Left ventricle myocardium inferior (tissue), 1 donor: ENCODE measurements at places on chromosomes 2 and 18. TPM values are rescaled to one million over a fixed set of nuclear protein-coding genes. Genes with fewer than 3 reads are reported as not detected.

The NTSR2 gene
- not detected for total RNA-seq

The CRYBA2 gene
- total RNA-seq: not detected

The ZAP70 gene
- 0.55 TPM for total RNA-seq

The AQP12A gene
- not detected for total RNA-seq

The MERTK gene
- 4.7 TPM for total RNA-seq

The SCN2A gene
- 0.08 TPM for total RNA-seq

The MGAT4A gene
- 18.4 TPM for total RNA-seq

The MAP2 gene
- total RNA-seq: 6.2 TPM

The FAM110C gene
- 3.3 TPM for total RNA-seq

The CCDC74B gene
- 0.44 TPM for total RNA-seq

The GPBAR1 gene
- total RNA-seq: 1.5 TPM

The BOLL gene
- total RNA-seq: not detected

The FOSL2 gene
- 50.2 TPM for total RNA-seq

The LAMA1 gene
- not detected for total RNA-seq

The GPC1 gene
- 187 TPM for total RNA-seq

The COL5A2 gene
- 9.3 TPM for total RNA-seq

The LIMS3 gene
- 5.7 TPM for total RNA-seq

The FAHD2B gene
- total RNA-seq: 34.1 TPM

The EMILIN1 gene
- total RNA-seq: 18.4 TPM

The CRACDL gene
- 3.0 TPM for total RNA-seq

The LYG1 gene
- 0.58 TPM for total RNA-seq

The HAT1 gene
- 31.0 TPM for total RNA-seq

The SGPP2 gene
- total RNA-seq: 2.3 TPM

The PDIA6 gene
- total RNA-seq: 107 TPM

The CRYGD gene
- total RNA-seq: not detected

The ACTR3 gene
- total RNA-seq: 108 TPM

The FAM117B gene
- 2.4 TPM for total RNA-seq

The PDCL3 gene
- total RNA-seq: 27.6 TPM

The FBXO36 gene
- 0.58 TPM for total RNA-seq

The SLC4A3 gene
- total RNA-seq: 426 TPM

The PXDN gene
- total RNA-seq: 15.7 TPM

The CHAC2 gene
- total RNA-seq: 3.8 TPM

The C2orf66 gene
- not detected for total RNA-seq

The VRK2 gene
- total RNA-seq: 20.7 TPM

The LONRF2 gene
- total RNA-seq: 19.0 TPM

The ALLC gene
- not detected for total RNA-seq

The TMEM178A gene
- 3.6 TPM for total RNA-seq

The TANK gene
- total RNA-seq: 27.8 TPM

The CRIM1 gene
- 45.6 TPM for total RNA-seq

The PDE1A gene
- total RNA-seq: 17.3 TPM

The REG3G gene
- total RNA-seq: not detected

The ANO7 gene
- 0.80 TPM for total RNA-seq

The CCDC102B gene
- 6.1 TPM for total RNA-seq

The TRIM43B gene
- total RNA-seq: not detected

The PAIP2B gene
- 76.6 TPM for total RNA-seq

The CXCR1 gene
- total RNA-seq: 0.44 TPM

The SKA1 gene
- total RNA-seq: 0.44 TPM

The RALB gene
- 45.8 TPM for total RNA-seq

The ACSL3 gene
- 50.1 TPM for total RNA-seq

The LRRC30 gene
- total RNA-seq: not detected

The SAG gene
- total RNA-seq: not detected

The MALL gene
- total RNA-seq: 11.8 TPM

The TXNDC2 gene
- total RNA-seq: not detected

The PPM1G gene
- 34.4 TPM for total RNA-seq

The GPR55 gene
- total RNA-seq: not detected

The TLX2 gene
- total RNA-seq: not detected

The TAF1B gene
- total RNA-seq: 4.2 TPM

The KIAA2012 gene
- not detected for total RNA-seq

The REG3A gene
- not detected for total RNA-seq
